ENCODE measurements at places on chromosomes 11 and 22.

- DNase-seq = no peak
Observed at GRCh38 chr11:67286621-67287333, 2.3 kb upstream of the ANKRD13D start.

DNA sequence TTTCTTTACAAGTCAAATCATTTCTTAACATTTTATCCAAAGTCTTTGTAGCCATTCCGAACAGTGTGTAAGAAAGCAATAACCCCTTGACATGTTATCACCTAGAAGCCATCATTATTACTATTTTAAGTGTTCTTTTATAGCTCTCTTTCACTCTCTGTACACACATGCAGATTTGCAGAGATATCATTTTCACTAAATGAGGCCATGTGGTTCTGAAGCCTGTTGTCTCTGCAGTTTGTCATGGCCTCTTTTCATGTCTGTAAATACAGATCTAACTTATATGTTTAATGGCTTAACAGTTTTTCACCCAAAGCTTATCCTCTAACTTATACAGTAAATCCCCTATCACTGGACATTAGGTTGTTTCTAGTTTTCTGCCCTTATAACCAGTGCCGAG, 166.8 kb downstream of the MYO18B start:
- no peak for DNase-seq

DNA sequence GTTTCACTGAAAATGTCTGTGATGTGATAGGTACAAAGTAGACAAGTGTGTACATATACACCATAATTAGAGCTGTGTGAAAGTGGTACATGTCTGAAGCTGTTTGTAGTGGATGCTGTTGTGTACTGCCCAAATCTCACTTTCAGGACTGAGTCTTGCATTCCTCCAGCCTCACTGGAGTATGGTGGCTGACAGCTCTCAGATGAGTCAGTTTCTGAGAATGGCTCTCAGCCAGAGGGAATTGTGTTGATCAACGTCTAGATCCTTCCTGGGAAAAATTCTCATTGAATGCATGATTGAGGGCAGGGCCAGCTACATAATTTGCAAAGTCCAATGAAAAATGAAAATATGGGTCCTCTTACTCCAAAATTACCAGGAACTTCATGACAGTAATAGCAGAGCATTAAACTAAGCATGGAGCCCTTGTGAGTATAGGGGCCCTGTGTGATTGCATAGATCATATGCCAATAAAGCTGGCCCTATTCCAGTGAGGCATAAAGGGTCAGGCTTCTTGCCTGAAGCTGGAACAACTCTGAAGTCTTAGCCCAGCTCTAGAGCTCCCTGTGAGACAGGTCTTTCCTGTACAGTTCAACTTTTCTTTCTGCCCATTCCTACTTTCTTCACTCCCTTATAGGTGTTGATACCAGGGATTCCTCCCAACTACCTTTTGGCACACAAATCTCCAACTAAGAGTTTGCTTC, 10.8 kb upstream of the CYP2R1 start:
- DNase-seq = no peak

DNA sequence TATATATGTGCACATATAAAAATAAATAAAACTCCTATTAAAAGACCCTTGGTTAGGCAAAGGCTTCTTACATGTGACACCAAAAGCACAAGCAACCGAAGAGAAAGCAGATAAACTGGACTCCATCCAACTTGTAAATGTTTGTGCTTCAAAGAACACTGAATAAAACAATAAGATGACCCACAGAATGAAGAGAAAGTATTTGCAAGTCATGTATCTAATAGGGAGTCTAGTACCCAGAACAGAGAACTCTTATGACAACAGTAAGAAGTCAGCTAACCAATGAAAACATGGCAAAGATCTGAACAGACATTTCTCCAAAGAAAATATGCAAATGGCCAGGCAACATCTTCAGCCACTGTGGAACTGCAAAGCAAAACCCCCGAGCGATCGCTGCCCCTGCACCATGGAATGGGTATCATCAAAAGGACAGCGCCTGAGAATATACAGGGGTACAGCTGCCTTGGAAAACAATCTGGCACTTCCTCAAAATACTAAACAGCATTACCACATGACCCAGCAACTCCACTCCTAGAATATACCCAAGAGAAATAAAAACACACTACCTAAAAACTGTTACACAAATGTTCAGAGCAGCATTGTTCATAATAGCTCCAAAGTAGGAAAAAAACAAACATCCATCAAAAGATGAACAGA, 17.2 kb downstream of the BRD1 start:
- DNase-seq = no peak

DNA sequence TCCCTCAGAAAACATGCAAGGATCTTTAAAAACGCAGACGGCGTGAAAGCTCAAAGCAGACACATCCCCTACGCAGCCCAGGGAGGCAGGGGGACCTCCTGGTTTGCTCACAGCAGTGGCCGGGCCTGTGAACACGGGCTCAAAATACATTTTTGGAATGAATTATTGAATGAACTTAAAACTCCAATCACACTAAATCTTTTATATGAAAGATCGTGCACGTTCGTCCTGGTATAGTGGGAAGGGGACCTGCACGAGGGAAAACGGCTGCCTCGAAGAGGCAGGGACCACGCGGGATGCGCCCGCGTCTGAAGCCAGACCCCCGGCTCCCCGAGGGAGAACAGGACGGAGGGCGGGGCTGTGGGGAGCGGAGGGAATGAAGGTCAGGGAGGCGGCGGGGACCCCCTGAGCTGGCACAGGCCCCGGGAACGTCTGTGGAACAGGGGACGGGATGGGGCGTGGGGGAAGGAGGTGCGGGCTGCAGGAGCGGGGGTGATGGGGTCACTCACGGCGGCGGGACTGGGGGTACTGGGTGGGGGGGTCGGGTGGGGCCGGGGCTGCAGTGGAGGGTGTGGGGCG, 1.3 kb upstream of the PANX2 start:
- DNase-seq = no peak

- no peak for DNase-seq
Observed at GRCh38 chr11:12556155-12556554, 118.1 kb upstream of the TEAD1 start.

GRCh38 chr11:9060700-9061111, 30.7 kb downstream of the SCUBE2 start:
- no peak for DNase-seq

- no peak for DNase-seq
Observed at GRCh38 chr11:34459507-34460162, 20.9 kb downstream of the CAT start.

DNA sequence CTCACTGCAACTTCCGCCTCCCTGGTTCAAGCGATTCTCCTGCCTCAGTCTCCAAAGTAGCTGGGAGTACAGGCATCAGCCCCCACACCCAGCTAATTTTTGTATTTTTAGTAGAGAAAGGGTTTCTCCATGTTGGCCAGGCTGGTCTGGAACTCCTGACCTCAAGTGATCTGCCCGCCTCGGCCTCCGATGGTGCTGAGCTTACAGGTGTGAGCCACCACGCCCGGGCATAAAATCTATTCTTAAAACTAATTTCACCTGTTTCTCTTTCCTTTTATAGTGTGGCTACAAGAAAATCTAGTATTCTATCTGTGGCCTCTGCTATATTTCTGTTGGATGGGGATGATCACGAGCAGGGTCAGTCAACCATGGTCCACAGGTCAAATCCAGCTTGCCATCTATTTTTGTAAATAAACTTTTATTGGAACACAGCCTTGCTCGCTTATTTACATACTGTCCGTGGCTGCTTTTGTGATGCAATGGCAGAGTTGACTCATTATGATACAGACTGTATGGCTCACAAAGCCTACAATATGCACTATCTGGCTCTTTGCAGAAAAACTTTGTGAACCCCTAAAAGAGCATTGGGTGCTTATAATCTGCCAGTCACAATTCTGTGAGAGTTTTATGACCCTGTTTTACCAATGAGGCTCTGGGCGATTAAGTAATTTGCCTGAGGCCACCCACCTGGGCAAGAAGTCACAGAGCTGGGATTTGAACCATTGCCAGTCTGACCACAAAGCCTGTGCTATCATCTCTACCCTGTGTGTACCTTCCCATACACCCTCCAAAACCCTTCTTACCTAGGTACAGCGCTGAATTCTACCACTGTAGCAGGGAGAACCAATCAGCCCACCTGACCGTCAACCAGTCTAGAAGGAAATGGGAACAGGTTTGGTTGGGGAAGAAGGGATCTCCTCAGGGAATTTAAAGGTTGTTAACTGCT, 28.3 kb downstream of the SLC1A2 start:
- DNase-seq = no peak

GRCh38 chr11:121067962-121068647, 32.9 kb upstream of the TECTA start:
- DNase-seq = no peak

GRCh38 chr11:71286701-71287643, 34.6 kb upstream of the SHANK2 start:
- DNase-seq = no peak

- no peak for DNase-seq
Observed at GRCh38 chr22:24391836-24392217, 35.6 kb upstream of the ADORA2A start.

- no peak for DNase-seq
Observed at GRCh38 chr11:15128621-15129020, 13.9 kb downstream of the INSC start.

GRCh38 chr11:34055218-34056000, 3.9 kb downstream of the CAPRIN1 start:
- DNase-seq = no peak

GRCh38 chr22:42932197-42932519, 75.1 kb upstream of the ARFGAP3 start:
- DNase-seq = no peak

GRCh38 chr11:17525570-17525969, 18.6 kb downstream of the USH1C start:
- no peak for DNase-seq

GRCh38 chr11:77267962-77268361, 33.5 kb downstream of the GDPD4 start:
- no peak for DNase-seq

GRCh38 chr11:1763336-1763795, 361 bp downstream of the CTSD start:
- no peak for DNase-seq

- DNase-seq = peak; percentile 82
Observed at GRCh38 chr11:130522284-130522961, 74.0 kb downstream of the ADAMTS15 start.

DNA sequence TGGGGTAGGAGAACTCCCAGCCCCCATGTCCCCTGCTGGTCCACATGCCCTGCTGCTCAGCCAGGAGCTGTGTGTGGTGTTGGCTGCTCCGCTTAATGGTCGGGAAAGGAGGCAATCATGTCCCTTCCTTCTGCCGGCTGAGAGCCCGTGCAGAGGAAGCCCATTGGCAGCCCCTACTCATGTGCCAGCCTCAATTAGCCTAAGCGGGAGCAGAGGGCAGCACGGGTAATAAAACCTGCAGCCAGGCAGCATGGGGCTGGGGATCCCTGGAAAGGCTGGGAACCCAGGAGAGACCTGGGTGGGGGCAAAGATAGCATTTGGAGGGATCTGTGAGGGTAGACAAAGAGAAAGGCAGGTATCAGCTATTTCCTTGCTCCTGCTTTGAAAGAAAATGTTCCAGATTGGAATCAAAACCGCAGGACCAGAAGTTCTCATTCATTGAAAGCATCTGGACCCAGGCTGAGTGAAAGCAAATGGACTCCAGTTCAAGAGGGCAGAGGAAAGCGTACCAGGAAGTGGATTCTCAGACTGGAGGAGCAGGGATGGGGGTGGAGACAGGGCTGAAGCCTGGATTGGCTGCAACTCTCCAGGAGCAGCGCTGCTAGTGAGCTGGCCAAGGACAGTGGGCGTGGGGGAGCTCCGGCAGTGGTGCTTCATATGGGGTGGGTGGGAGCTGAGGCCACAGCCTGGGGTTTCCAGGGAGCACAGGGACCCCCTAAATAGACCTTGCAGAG, 103.4 kb upstream of the NECTIN1 start:
- no peak for DNase-seq

DNA sequence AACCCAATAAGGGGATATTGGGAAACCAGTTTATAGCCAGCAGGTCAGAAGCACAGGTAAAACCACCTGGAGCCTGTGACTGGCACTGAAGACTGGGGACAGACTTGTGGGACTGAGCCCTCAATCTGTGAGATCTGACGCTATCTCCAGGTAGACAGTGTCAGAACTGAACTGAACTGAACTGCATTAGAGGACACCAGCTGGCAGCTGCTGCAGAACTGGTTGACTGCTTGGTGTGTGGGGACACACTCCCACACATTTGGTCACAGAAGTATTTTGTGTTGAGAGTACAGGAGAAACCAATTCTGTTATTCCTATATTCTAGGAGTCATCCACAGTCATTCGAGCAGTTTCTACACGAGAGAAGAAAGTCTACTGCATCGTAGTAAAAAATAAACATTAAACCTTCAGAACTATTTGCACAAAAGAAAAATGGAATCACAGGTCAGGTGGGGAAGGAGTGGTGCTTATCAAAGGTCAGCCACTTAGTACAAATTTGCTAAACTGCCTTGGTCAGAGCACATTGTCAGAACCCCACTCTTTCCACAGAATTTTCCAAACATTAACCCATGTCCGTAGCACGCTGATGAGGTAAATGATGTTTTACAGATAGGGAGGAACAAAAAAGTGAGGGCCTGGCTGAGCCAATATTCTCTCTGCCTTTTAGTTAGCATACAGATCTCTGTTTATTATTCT, 77.2 kb downstream of the SIK3 start:
- DNase-seq = no peak

- DNase-seq = no peak
Observed at GRCh38 chr11:45180179-45180847, 33.9 kb downstream of the PRDM11 start.

DNA sequence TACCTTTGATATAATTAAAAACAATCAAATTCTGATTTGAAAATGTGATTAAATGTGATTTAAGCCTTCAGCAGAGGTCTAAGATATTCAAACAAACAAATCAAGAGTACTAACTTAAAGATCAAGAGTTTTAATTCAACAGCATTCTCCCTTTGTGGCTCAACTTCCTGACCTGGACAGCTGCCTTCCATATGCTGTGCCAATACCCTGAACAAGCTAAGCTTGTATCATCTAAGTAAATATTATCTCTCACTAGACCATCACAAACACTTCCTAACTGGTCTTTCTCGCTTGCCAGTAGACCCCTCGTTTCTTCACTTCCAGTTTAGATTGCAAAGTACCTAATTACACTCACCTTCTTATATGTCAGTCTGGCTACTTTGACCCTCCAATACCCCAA, 35.9 kb upstream of the P4HA3 start:
- DNase-seq = no peak

GRCh38 chr22:42078469-42079318, 806 bp upstream of the SMDT1 start:
- no peak for DNase-seq

DNA sequence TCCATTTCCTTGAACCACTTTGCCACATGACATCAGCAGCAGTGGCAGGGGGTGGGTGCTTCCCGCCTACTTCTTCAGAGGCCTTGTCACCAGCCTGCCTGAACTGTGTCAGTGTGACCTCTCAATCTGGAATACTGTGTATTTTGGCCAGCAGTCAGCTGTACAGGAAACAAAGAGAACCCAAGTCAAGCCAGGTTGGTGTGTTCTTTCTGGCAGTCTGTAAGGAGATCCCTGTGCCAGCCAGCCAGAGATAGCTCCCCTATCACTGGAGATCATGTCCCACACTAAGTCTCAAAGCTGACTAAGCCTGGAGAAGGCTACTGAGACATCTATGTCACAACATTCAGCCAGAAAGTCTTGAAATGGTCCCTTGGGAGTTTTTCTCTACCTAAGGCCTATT, 142.1 kb downstream of the TRPC6 start:
- no peak for DNase-seq
